Neuronal stem cell (in vitro differentiated cells): ENCODE measurements at places on chromosomes 12 and 14.

- no peak for DNase-seq
- H3K36me3 ChIP-seq: no peaks in the 10 kb centered on the region
- no peak overlapping the region for H3K4me3 ChIP-seq
- H3K27me3 ChIP-seq: peaks cover 99% of the 10 kb centered on the region
- H3K4me1 ChIP-seq: no peaks in the 10 kb centered on the region
These were observed 100.8 kb downstream of the PPM1A start for GRCh38 chr14:60349663-60350365.

- no peak overlapping the region for H3K27ac ChIP-seq
- H3K4me3 ChIP-seq: no peak overlapping the region
- H3K27me3 ChIP-seq: no peaks in the 10 kb centered on the region
- no peak for DNase-seq
- no peaks in the 10 kb centered on the region for H3K36me3 ChIP-seq
These were observed 68.7 kb downstream of the PTPRQ start for GRCh38 chr12:80512781-80513180.

DNA sequence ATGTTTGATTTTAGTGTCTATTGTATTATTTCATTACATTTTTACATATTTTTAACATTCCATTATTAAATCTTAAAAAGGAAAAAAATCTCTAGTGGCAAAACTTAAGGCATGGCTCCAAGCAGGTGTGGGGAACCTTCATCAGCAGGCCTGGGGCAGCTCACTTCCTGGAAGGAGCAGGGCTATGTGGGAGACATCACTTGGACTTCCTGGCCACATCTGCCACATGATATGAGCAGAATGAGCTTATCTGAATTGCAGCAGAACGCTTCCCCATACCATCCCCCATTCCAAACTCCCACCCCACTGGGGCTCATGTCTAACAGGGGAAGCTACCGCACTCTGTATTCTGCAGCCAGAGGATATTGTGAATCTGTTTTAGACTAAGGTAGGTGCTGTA lies 35.0 kb upstream of the KCNA1 start:
- H3K27me3 ChIP-seq: peaks cover 9% of the 10 kb centered on the region
- no peak overlapping the region for H3K27ac ChIP-seq
- H3K4me1 ChIP-seq: no peaks in the 10 kb centered on the region
- no peak overlapping the region for H3K4me3 ChIP-seq

- no peak overlapping the region for H3K4me3 ChIP-seq
- H3K27ac ChIP-seq: no peak overlapping the region
- H3K36me3 ChIP-seq: no peaks in the 10 kb centered on the region
- H3K4me1 ChIP-seq: peaks cover under 1% of the 10 kb centered on the region
- DNase-seq: no peak
These were observed 96.7 kb downstream of the TMX1 start for GRCh38 chr14:51336734-51337133.

GRCh38 chr12:61524851-61525250 lies 735.4 kb upstream of the USP15 start:
- H3K27me3 ChIP-seq: no peaks in the 10 kb centered on the region
- no peak for DNase-seq
- H3K36me3 ChIP-seq: no peaks in the 10 kb centered on the region
- peaks cover 6% of the 10 kb centered on the region for H3K4me1 ChIP-seq

- no peak overlapping the region for H3K4me3 ChIP-seq
- H3K27me3 ChIP-seq: no peaks in the 10 kb centered on the region
- H3K27ac ChIP-seq: no peak overlapping the region
These were observed 14.2 kb upstream of the NEK9 start for GRCh38 chr14:75141062-75141461.
